Stimulated activated CD4-positive, alpha-beta T cell treated with anti-CD3 and anti-CD28 coated beads, Interleukin-1b, Interleukin-23, amount 100 ng/mL, for 1 hour (primary cell): ENCODE measurements at places on chromosomes 2 and 18.

DNA sequence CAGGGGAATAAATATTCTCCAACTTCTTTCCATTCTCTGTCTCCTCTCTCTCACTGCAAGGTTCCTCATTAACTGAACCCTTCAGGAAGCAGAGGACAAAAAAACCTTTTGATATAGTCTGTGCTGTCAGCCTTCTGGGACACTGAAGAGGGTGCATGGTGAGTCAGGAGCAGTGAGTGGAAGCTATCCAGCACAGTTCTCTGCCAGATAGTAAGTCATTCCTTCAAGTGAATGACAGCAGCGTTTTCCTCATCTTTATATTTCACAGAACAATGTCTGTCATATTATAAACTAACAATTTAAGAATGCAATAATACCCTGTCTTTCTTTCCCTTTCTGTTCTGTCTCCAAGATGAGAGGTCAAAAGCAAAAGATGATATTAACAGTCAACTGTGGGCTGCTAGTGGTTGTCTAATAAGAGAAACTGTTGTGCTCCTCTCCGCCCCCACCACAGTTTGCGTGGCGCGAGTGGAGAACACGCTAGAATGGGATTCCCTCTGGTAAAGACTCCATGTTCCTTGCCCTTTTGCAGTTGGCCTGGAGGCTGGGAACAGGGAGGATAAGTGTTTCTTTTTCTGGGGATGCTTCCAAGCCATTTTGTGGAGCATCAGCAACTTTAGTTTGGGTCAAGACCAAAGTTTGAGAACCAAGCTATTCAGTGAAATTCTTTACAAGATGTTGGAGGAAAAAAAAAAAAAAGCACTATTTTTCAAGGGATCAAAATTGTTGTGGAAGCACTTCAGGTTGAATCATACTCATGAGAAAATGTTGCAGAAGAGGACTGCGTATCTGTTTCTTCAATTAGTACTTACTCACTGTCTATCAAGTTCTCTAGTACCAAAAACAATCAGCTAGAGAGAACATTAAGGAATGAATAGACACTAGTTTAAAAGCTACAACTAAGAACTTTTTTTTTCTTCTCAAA, 430.2 kb downstream of the SETBP1 start:
- no peak for DNase-seq

- no peak for DNase-seq
Observed at GRCh38 chr2:119156891-119157773, 1.4 kb downstream of the C1QL2 start.

DNA sequence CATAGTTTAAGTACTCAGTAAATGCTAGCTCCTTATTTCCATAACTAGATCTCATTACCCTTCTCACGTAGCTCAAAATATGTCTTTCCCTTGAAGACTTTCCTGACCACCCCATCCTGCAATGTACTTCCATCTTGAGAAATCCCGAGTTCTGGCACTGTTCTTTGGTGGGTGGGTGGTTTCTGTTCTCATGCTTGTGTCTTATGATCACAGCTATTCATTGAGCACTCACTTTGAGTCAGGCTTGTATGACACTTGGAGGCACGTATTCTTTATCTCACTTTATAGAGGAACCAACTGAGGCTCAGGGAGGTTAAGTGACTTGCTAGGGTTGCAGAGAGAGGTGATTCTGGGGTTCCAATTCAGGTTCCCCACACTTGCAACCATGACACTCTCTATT, 9.0 kb upstream of the CLIP4 start:
- no peak for DNase-seq

GRCh38 chr18:26893996-26894395, 28.5 kb upstream of the AQP4 start:
- no peak for DNase-seq

DNA sequence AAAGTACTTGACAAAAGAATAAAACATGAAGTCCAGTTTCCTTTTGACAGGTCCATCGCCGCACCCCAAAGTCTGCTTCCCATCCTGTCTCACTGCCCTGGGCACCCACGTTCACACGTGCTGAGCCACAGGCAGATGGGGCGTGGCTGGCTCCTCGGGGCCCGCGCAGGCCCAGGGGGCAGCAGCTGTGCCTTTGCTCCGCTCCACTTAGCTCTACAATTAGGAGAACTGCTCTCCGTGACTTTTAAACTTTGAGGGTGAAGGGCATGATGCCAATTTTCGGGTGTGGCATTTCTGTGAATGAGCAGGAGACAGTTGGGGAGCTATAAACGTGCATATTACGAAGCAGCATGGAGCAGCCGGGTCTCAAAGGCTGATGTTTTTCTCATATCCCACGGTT, 152.4 kb downstream of the TDRD15 start:
- DNase-seq, result no peak

DNA sequence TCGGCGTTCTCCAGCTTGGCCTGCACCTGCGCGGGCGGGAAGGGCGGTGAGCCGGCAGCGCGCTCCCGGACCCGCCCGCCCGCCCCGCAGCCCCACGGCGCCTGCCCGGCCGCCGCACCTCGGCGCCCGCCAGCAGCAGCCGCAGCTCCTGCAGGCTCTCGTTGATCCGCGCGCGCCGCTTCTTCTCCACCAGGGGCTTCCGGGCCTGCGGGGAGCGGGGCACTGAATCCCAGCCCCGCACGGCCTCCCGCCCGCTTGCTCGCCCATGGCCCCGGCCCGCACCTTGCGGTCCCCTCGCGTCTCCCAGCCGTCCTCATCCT, 335 bp downstream of the HES6 start:
- no peak for DNase-seq
